Caki2 (cell line): ENCODE measurements at places on chromosomes 16 and 17. TPM values are rescaled to one million over a fixed set of nuclear protein-coding genes. Genes with fewer than 3 reads are reported as not detected.

TMC6 gene
- 21.2 and 31.4 TPM in 2 replicates for total RNA-seq

TPSD1 gene
- total RNA-seq: not detected in 2 replicates

ABCC12 gene
- not detected in 2 replicates for total RNA-seq

KRT20 gene
- 46.7 and 50.0 TPM in 2 replicates for total RNA-seq

GUCY2D gene
- total RNA-seq: not detected in 2 replicates

PDXDC1 gene
- 89.3 and 101 TPM in 2 replicates for total RNA-seq

CASKIN2 gene
- total RNA-seq: 12.9 and 16.9 TPM in 2 replicates

LRRC37A gene
- total RNA-seq: 0.78 TPM in 1 of 2 replicates, not detected in the other

CCL1 gene
- total RNA-seq: not detected in 2 replicates

KRTAP4-6 gene
- total RNA-seq: not detected in 2 replicates

WNT9B gene
- total RNA-seq: not detected in 2 replicates

ZKSCAN2 gene
- total RNA-seq: 2.9 and 3.1 TPM in 2 replicates

DNA sequence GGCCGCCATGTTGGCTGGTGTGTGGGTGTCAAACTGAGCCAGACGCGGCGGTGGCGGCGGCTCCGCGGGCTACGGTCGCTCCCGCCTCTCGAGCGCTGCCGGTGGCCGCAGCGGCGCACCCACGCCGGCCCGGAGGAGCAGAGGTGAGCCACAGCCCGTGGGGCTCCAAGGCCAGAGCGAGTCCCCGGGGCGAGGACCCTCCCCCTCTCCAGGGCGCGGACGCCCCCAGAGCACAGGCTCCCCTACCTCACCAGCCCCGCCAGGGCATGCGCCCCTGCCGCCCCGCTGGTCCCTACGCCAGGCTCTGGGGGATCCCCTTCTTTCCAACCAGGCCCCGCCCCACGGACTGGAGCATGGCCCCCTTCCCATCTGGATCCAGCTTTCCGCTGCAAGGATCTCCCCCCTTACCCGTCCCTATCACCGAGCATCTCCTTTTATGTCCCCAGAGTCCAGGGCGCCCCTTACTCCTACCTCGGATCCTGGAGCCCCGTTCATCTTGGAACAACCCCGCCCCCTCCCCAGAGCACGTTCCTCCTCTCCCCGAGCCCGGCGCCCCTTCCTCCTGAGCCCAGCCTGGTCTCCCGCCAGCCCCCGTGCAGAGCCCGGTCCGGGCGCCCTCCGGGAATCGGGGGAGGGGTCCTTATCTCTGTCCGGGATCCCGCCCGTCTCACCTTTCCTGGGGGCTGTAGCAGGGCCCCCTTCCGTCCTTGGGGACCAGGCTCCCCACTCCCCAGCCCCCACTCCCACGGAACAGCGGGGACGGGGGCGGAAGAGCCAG, 412 bp downstream of the EPN2 start:
- DNase-seq: peak; percentile 32

- DNase-seq: no peak
Measured at GRCh38 chr17:63946440-63947363, 14.6 kb upstream of the CD79B start.

DNA sequence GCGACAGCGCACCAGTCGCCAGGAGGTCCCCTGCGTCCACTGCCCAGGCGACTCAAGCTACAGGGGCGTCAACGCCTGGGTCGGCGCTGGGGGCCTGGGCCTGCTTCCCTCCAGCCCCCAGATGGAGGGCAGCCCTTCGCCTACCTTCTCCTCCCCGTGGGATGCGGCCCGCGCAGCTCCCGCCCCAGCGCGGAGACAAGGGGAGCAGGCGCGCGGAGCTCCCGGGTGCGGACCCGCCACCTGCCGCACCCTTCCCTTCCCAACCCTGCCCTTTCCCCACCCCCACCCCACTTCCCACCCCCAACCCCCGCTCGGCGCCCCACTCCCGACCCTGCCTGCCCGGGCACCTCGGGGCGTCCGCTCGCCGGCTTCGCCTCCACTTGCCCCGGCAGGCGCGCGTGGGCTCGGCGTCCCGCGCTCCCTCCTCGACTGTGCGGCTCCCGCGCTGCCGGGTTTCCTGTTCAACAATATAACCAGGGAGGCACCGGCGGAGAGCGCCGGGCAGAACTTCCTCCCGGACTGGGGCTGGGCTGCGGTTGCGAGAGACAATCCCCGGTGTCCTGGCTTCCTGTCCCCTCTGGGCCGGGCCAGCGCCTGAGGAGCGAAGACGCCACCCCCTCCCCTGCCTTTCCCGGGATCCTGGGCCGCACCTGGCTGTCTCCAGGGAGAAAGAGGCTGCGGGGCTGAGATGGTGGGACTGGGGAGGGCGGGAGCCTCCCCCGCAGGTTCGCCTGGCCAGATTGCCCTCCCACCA, at the start of gene ARHGAP27:
ARHGAP27 (minus strand) TSS at position 466 of the 754 bp plus-strand sequence. CDS start 2,591 bp downstream, outside the sequence.
- no peak for DNase-seq

- DNase-seq: no peak
Measured at GRCh38 chr16:11032922-11033291, 88.5 kb downstream of the CLEC16A start.

DNA sequence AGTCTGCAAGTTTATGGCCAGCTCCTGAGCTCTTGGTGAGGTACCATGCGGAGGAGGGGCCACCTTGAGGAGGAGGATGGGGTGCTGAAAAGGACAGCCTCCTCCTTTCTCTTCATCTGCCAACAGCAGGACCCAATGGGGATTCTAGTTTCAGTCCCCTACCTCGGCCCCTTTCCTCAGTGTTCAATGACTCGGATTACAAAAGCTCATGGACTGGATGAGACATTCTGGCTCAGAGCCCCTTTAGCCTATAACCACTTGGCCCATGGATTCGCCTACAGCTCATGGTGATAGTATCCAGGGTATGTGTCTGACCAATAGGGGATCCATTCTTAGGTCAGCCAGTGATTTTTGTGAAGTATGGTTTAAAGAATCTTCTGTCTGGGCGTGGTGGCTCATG, 8.5 kb upstream of the PIK3R6 start:
- no peak for DNase-seq

GRCh38 chr17:82922646-82923045, 82.8 kb upstream of the ZNF750 start:
- no peak for DNase-seq

GRCh38 chr16:65263896-65264295, 142.0 kb upstream of the CDH11 start:
- DNase-seq: no peak

DNA sequence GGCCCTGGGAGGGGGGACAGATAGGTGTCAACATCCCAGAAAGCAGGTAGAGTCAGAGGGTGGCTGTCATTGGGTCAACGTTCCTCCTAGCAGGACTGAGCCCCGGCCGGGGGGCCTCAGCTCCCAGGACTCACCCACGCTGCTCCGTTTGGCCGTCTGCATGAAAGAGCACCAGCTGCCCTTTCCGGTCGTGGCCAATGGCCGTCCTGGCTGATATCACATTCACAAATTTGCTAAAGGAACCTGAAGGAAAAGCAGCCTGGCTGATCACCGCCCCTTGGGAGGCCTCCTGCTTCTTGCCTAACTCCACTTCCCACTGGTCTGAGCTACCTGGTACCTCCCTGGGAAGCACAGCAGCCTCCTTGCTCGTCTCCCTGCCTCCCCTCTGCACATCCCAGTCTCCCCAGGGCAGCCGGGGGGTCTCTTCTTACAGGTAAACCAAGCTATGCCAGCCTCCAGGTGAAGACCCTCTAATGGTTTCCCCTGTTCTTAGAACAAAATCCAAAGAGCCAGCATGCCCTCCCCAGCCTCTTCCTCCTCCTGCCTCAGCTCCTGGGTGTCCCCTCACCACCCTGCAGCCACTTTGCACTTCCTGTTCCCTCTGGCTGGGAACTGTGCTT, 3.4 kb downstream of the NAGPA start:
- no peak for DNase-seq

DNA sequence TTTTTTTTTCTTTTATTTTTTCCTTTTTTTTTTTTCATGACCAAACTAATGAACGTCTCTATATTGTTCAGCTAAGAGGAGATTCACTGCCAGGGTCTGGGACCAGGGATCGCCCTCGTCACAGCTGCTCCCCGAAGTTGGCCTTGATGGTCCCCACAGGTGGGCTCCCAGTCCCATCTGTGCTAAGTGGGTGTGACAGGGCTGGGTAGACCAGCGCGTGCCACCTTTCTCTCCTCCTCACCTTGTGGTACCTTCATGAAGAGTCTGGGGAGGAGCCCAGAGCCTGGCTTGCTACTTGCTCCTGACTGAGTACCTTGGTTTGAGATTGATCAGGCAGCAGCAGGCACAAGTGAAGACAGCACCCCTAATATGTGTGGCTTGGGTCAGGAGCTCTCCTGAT, 6.5 kb upstream of the FOXF1 start:
- no peak for DNase-seq

- DNase-seq: no peak
Measured at GRCh38 chr16:61831351-61831917, 204.8 kb downstream of the CDH8 start.

DNA sequence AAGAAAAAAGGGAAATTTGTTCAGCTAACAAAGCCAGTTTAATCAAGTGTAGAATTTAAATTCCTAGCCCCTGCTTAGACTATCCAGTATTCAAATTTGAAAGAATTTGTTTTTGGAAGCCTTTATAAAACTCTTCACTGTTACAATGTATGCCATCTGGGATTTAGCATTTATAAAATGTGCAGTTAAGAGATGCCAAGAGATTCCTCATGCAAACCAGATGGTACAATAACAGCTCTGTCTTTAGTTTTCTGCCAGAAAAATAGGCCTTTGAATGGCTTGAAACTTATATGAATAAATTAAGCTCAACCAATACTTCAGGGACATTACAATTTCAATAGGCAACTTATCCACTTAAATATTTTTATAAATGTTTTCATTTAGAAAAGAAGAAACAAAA, 6.8 kb upstream of the ANKS4B start:
- no peak for DNase-seq

GRCh38 chr17:57406131-57406980, 150.0 kb downstream of the MSI2 start:
- DNase-seq: peak; percentile 85

GRCh38 chr16:11006656-11007055, 62.3 kb downstream of the CLEC16A start:
- DNase-seq: no peak

GRCh38 chr17:34254651-34255380, at the start of gene CCL2:
TSS of gene CCL2 (plus strand) at chr17:34255285. CDS start at chr17:34255350, 65 bp downstream.
- DNase-seq: peak; percentile 74

DNA sequence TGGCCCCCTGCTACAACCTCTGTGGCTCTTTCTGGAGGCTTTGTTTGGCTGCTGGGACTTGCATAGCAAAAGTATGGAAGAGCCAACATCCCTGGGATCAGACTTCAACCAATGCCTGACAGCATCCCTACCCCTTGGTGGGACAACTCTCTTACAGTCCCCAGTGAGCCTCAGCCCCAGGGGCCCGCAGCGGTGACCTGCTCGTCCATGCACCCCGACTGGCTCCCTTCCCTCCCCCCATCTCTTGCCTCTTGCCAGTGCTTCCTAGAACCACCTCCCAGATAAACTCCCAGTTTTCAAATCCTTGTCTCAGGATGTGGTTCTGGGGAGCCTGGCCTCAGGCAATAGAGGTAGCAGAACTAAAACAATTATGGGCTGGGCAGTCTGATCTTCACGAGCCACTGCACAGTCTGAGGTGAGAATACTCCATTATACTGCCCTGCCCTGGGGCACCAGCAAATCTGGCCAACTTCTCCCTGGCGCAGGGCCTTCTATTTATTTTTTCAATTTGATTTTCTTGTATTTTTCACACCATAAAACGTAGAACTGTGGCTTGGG, 86.6 kb upstream of the BRD7 start:
- no peak for DNase-seq

- DNase-seq: peak; percentile 21
Measured at GRCh38 chr16:27515874-27516353, 33.8 kb downstream of the GTF3C1 start.

GRCh38 chr16:67803894-67804293, 2.5 kb downstream of the RANBP10 start:
- DNase-seq: no peak

DNA sequence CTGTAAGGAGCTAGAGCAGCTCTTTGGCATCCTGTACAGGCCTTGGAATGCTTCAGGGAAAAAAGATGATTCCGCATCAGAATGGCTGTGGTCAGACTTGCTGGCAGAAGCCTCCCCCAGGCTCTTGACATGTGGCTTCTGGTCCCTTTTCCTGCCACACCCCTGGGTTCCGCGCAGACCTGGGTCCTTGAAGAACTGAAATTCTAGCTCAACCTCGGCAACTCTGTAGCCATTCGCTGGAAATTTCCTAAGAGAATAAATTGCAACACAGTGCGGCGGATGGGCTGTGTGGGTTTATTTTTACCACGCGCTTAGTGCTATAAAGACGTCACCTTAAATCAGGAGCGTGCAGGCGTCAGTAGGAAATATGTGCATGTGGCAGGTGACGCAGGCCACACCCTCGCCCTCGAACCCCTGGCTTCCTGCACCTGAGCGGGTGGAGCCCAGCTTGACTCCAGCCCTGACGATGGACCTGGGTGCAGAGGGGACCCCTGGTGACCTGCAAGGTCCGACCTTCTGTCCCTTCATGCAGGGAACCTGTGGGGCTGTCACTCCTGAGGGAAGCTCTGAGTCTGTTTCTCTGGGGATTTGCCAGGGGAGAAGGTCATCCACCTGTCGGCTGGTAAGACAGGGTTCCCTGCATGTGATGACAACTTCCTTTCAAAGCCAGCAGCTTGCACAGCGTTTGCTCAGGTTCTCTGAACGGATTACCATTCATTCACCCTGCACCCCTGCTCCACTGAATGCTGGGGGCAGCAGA, 46.3 kb downstream of the METRNL start:
- no peak for DNase-seq
